Osteocyte (in vitro differentiated cells): ENCODE measurements at places on chromosomes 12 and 14. TPM values are rescaled to one million over a fixed set of nuclear protein-coding genes. Genes with fewer than 3 reads are reported as not detected.

DNA sequence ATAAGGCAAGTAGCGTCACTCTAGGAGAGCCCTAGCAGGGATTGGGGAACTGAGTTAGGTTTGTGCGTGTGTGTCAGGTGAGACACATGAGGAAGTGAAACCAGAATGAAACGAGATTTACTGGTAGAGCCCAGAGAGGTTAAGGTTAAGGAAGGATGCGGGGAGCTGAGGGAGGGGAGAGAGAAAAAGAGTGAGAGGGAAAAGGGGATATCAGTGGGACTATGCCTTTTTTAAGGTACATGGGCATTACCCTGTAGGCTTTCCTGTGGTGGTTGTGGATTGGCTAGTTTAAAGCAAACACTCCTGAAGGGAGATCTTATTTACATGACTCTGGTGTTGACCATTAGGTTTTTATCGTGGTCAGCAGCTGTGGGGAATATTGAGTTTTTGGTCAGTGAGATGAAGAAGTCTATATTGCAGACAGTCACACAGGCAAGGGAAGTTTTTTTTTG, 13.9 kb downstream of the ZDHHC17 start:
- DNase-seq, result no peak
- no peak overlapping the region for H3K27ac ChIP-seq
- H3K27me3 ChIP-seq, result no peaks in the 10 kb centered on the region
- H3K36me3 ChIP-seq, result peaks cover 5% of the 10 kb centered on the region

Gene SERPINA12
- not detected in 2 replicates for total RNA-seq

DNA sequence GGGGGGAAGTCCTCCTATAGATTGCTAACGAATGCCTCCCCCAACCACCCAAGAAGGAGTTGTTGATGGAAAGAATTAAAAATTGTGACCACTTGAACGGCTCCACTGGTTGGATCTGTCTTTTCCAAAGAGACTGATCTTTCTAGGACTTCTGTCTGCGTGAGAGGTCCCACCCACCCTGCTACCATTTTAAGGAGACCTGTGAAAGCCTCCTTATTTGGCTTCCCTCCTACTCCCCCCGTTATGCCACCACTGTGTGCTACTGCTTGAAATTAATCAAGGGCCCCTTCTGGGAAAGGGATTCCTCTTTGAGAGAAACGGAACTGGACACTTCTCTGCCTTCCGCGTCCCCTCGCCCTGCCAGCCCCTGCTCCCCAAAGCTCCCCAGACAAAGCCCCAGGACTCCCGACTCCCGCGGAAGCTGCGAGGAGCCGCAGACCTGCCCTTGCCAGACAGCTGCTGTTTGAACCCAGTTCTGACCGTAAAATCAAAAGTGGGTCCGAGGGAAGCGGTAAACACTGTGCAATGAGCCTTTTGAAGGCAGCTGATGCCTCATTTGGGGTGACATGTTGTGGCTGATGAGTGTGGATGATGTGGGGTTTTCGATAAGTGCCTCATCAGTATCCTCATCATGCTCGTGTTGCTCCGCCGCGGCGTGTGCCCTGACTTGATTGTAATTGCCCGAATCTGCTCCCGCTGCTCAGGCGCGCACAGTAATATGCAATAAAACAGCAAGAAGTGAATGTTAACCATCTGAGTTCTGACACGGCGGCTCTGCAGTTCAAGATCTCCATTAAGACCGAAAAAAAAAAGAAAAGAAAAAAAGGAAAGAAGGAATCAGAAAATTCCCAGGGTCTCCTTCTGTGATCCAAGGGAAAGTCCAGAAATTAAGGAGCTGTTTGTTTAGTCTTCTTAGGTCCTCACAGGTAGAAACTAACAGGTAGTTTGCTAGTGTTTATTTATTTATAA, 48.2 kb downstream of the MBIP start:
- peaks cover 79% of the 10 kb centered on the region for H3K27me3 ChIP-seq
- H3K4me3 ChIP-seq, result peak overlapping the region; percentile 46
- no peaks in the 10 kb centered on the region for H3K36me3 ChIP-seq
- peaks cover 7% of the 10 kb centered on the region for H3K4me1 ChIP-seq
- no peak for DNase-seq
- H3K27ac ChIP-seq, result no peak overlapping the region

Gene RFX4
- total RNA-seq, result not detected in 2 replicates

GRCh38 chr12:91219511-91219910, 36.9 kb upstream of the DCN start:
- H3K36me3 ChIP-seq, result no peaks in the 10 kb centered on the region
- no peaks in the 10 kb centered on the region for H3K27me3 ChIP-seq
- no peak overlapping the region for H3K4me3 ChIP-seq
- H3K27ac ChIP-seq, result no peak overlapping the region
- no peak for DNase-seq
- H3K4me1 ChIP-seq, result peaks cover 30% of the 10 kb centered on the region

DNA sequence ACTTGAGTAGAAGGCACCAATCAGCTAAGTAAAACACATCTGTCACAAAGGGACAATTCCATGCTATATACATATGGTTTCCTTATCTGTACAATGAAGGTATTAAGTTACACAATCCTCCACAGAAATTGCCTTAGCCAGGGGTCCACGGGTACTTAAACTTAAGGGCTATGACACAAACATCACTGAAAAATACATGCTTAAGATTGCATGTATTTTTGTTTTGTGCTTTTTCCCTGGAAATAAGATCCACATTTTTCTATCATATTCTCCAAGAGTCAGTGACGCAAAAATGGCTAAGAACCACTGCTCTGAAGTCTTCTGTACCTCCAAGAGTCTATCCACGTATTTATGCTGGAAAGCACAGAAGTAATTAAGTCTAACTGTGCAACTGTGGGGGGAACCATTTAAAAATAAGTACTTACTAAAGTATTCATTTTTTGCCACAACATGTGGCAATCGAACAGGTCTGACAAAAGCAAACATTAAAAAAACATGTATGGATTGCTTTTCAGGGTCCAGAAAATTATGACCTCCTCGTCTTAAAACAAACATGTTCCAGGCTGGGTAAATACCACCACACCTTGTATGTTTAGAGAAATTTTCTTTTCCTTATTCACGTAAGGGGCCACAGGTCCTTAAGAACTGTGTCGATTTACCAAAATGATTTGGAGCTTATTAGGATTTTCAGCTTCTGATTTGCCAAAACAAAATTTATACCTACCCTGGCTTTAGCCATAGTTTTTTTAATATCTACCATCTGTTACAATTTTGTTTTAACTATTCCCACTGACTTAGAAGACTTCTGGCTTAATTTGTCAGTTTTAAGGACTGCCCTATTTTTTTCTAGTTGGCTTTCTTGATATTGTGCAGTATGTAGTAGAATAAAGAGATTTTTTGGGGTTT, 2.8 kb downstream of the SLC38A2 start:
- H3K27ac ChIP-seq, result peak overlapping the region; percentile 95
- H3K4me1 ChIP-seq, result peaks cover 65% of the 10 kb centered on the region
- DNase-seq, result no peak

GRCh38 chr14:57749267-57749666, 116.6 kb downstream of the SLC35F4 start:
- DNase-seq, result no peak
- no peaks in the 10 kb centered on the region for H3K36me3 ChIP-seq
- no peaks in the 10 kb centered on the region for H3K27me3 ChIP-seq
- H3K4me3 ChIP-seq, result no peak overlapping the region
- no peaks in the 10 kb centered on the region for H3K4me1 ChIP-seq

DNA sequence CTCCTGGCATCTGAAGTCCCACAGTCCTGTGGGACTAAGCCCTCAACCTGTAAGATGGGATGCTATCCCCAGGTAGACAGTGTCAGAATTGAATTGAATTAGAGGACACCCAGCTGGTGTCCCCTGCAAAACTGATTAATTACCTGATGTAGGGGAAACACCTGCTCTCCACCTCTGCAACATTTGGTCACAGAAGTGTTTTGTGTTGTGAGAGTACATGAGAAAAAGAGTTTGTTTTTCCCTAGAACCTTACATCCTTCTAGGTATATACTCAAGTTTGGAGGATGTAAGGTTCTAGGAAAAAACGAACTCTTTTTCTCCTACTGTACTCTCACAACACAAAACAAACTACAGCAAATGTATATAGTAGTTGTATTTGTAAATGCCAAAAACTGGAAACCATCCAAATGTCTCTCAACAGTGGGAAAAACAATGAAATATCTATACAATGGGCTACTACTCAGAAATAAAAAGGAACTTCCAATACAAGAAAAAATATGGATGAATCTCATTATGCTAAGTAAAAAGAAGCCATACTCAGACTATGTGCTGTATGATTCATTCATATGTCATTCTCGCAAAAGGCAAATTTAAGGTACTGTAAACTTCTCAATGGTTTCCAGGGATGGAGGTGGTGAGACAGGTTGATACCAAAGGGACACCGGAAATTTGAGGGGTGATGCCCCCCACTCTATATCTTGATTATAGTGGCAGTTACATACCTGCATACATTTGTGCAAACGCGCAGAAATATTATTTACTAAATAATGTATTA, 160.7 kb downstream of the MED13L start:
- H3K36me3 ChIP-seq, result no peaks in the 10 kb centered on the region
- no peak for DNase-seq
- no peaks in the 10 kb centered on the region for H3K27me3 ChIP-seq

Gene KERA
- total RNA-seq, result not detected in 2 replicates

Gene BDKRB1
- total RNA-seq, result not detected in 2 replicates

DNA sequence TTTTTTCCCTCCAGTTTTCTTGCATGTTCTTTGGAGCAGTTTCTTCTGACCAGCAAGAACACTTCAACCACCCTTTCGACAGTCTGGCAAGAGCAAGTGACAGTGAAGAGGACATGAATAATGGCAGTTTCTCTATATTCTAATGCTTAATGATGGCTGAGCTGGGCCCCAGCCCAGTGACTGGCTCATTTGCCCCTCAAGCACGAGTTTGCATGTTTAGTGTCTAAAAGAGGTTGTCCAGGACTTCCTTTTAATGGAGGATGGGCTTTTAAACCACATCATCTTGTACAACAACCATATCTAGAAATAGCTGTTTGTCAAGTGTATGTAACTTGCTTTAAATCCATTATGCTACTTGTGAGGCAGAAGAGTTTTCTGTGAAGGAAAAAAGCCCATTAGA, 28.4 kb downstream of the RAD9B start:
- H3K4me3 ChIP-seq, result no peak overlapping the region
- H3K36me3 ChIP-seq, result peaks cover 9% of the 10 kb centered on the region
- no peak for DNase-seq
- H3K27me3 ChIP-seq, result no peaks in the 10 kb centered on the region

DNA sequence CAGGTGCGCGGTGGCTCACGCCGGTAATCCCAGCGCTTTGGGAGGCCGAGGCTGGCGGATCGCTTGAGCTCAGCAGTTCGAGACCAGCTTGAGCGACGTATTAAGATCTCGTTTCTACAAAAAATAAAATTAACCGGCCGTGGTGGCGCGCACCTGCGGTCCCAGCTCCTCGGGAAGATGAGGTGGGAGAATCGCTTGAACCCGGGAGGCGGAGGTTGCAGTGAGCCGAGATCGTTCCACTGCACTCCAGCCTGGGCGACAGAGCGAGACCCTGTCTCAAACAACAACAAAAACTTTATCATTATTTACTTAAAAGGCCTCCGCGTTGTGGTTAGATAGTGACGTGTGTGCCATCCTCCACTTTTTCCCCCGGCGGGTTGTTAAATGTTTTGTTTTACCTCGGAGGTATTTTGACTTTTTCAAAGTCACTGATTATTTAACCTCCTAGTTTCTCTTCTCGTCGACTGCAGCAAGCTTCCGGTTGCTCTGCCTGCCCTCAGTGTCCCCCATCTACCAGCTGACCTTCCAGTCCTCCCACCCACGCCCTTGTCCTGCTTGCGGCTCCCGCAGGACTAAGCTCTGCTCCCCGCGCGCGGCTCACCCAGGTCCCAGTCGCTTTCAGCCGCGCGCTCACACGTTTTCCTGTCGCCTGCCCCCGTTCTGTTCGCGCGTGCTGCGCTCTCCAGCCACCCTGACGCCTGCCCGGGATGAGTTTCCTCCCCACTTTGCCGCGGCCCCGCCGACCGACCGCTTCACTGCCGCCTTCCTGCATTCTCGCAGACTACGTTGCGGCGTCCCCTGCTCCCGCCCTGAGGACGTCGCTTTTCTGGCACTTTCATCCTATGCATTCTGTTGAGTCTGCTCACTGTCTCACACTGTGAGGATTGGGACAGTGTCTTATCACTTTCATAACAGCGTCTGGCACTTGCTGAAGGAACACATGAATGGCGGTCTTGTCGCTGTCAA, 1.2 kb upstream of the SCAF11 start:
- H3K27me3 ChIP-seq, result no peaks in the 10 kb centered on the region
- H3K27ac ChIP-seq, result peak overlapping the region; percentile 98
- H3K4me3 ChIP-seq, result peak overlapping the region; percentile 90
- H3K4me1 ChIP-seq, result peaks cover 41% of the 10 kb centered on the region
- peak; percentile 87 for DNase-seq

DNA sequence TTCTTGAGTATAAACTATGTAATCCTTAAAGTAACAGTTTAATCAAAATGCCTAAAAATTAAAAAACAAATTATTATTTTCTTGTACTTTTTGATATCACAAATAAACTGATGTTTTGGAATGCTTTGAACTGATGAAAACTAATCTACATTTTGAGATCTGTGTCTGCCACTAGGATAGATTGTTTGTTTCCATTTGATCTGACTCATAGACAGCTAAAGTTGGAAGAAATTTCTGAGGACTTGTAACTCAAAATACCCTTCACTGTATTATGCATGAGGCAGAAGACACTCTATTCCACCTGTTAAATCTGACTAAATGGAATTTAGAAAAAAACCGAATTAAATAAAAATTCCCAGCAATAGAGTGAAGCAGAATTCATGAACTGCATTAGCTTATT, 1400.0 kb upstream of the FLRT2 start:
- no peak overlapping the region for H3K27ac ChIP-seq
- H3K27me3 ChIP-seq, result no peaks in the 10 kb centered on the region
- H3K4me3 ChIP-seq, result no peak overlapping the region
- no peak for DNase-seq
- H3K36me3 ChIP-seq, result no peaks in the 10 kb centered on the region

DNA sequence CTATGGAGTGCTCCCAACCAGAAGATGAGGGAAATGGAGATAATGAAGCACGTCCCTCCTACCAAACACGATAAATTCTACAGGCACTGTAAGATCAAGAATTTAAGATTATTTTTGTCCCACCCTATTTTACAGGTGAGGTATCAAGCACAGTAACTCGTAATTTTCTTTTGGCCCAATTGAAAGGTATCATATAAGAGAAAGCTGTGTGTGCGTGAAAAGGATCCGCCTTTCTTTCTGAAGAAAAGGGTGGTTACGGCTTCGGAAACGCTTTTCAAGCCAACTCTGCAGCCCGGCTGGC, 733 bp upstream of the KLHDC2 start:
- H3K27ac ChIP-seq, result peak overlapping the region; percentile 99
- H3K27me3 ChIP-seq, result no peaks in the 10 kb centered on the region
- peaks cover 37% of the 10 kb centered on the region for H3K4me1 ChIP-seq

GRCh38 chr12:91161009-91161408, 21.6 kb downstream of the DCN start:
- peaks cover 54% of the 10 kb centered on the region for H3K36me3 ChIP-seq
- H3K4me3 ChIP-seq, result no peak overlapping the region
- H3K27ac ChIP-seq, result peak overlapping the region; percentile 63
- DNase-seq, result no peak
- H3K27me3 ChIP-seq, result no peaks in the 10 kb centered on the region

Gene PWP1
- 39.1 and 45.7 TPM in 2 replicates for total RNA-seq
